ENCODE measurements at places on chromosomes 5 and 9. TPM values are rescaled to one million over a fixed set of nuclear protein-coding genes. Genes with fewer than 3 reads are reported as not detected.

DNA sequence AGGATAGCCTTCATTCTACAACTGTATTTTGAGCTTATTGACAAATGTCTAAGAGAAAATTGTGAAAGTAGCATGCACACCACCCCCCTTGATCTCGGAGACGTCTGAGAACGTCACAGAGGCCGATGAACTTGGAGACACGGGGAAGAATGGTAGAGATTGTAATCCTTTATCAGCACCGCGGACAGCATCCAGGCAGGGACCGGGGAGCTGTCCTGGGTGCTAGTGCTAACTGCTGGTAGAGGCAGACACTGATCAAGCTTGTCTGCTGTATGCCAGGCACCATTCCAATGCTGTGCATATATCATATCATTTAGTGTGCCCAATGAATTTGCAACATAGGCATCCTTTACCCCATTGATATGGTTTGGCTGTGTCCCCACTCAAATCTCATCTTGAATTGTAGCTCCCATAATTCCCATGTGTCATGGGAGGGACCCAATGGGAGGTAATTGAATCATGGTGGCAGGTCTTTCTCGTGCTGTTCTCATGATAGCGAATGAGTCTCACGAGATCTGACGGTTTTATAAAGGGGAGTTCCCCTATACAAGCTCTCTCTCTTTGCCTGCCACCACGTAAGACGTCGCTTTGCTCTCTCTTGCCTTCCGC lies 98.8 kb downstream of the LHX2 start:
- peak; percentile 66 for DNase-seq

DNA sequence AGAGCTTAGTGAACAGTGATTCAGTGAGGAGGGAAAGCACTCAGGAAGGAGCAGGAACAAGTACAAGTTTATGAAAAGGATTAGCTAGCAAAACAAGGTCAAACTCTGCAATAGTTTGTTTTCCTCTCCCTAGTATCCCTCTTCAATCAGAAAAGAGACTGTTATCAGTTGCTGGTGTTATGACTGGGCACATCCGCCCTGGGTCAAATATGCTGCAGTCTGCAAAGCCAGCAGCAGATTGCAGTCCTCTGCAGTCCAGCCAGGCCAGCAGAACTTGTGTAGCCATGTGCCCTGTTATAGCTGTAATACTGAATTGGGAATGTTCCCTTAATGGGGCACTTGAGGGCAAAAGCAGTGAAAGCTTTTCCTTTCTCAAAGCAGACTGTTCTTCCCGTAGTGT lies 12.0 kb downstream of the PCDHAC2 start:
- DNase-seq = peak; percentile 6

DNA sequence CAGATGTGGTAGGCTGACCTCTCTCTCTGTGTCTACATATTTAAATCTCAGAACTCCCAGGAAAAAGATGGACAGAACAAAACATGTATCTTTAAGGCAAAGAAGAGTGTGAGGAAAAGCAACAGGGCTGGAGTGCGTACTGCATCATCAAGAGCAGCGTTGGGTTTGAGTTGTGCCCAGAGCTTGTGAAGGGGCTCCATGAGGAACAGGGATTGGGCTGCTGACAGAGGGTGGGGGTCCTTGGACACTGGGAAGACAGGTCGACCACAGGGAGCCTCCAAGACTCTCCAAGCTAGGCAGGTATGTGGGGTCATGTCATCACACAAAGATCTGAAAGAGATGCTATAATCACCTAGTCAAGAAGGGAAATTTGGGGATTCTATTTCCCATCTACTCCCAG lies 309.9 kb downstream of the IRX1 start:
- no peak for DNase-seq

IL31RA gene
- total RNA-seq = not detected

DNA sequence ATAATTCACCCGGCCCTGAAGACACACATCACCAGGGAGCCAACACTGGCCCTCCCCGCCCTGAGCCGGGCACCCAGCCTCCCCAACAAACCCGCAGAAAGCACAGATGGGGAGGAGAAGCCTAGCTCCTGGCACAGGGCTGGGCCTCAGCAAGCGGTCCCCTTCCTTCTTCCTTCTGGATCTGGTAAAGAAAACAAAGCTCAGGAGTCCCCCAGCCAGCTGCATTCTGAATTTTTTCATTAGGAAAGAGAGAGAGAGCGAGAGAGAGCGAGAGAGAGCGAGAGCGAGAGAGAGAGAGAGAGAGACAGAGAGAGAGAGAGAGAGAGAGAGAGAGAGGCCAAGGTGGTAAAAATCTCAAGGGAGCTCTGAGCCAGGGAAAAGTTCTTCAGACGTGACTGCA lies 195.7 kb downstream of the CRB2 start:
- DNase-seq = no peak

DNA sequence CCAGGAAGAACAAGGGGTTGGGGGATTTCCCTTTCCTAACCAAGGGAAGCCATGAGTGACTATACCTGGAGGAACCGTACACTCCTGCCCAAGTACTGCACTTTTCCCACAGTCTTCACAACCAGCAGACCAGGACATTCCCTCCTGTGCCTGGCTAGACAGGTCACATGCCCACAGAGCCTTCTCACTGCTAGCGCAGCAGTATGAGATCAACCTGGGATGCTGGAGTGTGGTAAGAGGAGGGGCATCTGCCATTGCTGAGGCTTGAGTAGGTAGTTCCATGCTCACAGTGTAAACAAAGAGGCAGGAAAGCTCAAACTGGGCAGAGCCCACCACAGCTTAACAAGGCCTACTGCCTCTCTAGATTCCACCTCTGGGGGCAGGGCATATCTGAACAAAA lies 35.9 kb downstream of the SAXO1 start:
- no peak for DNase-seq

SPATA31D4 gene
- not detected for total RNA-seq

GRCh38 chr9:92760070-92760469 lies 4.6 kb downstream of the BICD2 start:
- no peak for DNase-seq

- no peak for DNase-seq
Observed at GRCh38 chr5:25295067-25295466, 650.3 kb upstream of the CDH10 start.

ANKRD31 gene
- total RNA-seq = not detected

FABP6 gene
- total RNA-seq = not detected

DNA sequence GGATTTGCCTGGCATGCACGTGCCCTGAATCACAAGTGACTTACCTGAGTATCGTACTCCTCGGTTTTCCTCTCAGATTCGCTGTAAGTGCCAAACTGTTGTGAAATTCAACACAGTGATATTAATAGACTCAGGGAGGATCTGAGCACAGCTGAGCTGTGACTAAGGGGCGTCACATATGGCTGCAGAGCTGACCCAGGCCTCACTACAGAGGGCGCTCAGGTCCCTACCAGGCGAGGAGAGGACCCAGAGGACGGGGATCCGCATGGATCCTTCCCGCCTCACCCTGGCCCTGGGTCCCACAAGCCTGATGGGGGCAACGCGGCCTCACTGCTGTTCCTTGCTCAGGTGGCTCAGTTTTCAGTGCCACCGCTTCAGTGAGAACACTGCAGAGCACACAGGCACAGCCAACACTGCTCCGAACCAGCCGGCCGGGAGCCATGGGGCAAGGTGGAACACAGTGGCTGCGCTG lies 20.1 kb downstream of the CLPTM1L start:
- DNase-seq = no peak

CCIN gene
- total RNA-seq = under 0.01 TPM

GRCh38 chr5:7068899-7069298 lies 327.0 kb upstream of the ADCY2 start:
- no peak for DNase-seq

- DNase-seq = no peak
Observed at GRCh38 chr9:109863961-109864360, 84.0 kb downstream of the PALM2AKAP2 start.

PCDHA4 gene
- total RNA-seq = under 0.01 TPM

- DNase-seq = peak; percentile 8
Observed at GRCh38 chr5:115402822-115403577, 106.5 kb upstream of the CCDC112 start.

FRRS1L gene
- total RNA-seq = not detected

SH3RF2 gene
- total RNA-seq = 0.22 TPM

TGFBI gene
- 3.8 TPM for total RNA-seq

DNA sequence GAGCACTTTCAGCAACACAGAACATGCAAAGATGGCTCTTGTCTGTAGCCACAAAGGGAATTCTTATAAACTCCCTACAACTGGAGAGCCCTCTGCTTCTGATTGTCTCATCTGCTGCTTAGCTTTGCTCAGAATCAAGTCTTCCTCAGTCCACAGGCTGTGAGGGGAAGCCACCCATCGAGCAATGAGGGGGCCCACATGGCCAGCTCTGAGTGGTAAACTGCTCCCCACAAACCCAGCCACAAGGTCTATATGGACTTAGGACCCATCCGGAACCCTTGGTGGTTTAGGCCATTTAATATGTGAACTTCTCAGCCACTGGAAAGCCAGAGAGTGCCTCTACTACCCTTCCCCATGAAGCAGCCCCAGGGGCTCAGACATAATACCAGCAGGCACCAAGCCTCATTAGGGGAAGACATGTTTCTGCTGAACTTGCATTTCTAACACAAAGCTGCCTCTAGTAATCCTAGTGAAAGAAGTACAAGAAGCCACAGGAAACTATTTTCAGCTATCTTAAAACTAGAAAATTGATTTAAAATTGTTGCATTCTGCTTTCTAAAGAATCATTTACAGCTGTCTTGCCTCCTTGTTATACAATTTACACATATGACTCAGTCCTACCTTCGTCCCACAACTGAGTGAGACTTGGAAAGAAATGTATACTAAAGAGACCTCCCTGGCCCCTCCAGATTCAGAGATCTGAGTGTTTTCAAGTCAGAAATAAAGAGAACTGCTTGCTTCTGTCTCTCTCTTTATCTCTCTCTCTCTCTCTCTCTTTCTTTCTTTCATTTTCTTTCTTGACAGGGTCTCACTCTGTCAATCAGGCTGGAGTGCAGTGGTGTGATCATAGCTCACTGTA lies 90.2 kb downstream of the ESM1 start:
- DNase-seq = no peak

PCDHB16 gene
- 0.22 TPM for total RNA-seq

- no peak for DNase-seq
Observed at GRCh38 chr5:82142928-82143577, 135.1 kb downstream of the RPS23 start.

DNA sequence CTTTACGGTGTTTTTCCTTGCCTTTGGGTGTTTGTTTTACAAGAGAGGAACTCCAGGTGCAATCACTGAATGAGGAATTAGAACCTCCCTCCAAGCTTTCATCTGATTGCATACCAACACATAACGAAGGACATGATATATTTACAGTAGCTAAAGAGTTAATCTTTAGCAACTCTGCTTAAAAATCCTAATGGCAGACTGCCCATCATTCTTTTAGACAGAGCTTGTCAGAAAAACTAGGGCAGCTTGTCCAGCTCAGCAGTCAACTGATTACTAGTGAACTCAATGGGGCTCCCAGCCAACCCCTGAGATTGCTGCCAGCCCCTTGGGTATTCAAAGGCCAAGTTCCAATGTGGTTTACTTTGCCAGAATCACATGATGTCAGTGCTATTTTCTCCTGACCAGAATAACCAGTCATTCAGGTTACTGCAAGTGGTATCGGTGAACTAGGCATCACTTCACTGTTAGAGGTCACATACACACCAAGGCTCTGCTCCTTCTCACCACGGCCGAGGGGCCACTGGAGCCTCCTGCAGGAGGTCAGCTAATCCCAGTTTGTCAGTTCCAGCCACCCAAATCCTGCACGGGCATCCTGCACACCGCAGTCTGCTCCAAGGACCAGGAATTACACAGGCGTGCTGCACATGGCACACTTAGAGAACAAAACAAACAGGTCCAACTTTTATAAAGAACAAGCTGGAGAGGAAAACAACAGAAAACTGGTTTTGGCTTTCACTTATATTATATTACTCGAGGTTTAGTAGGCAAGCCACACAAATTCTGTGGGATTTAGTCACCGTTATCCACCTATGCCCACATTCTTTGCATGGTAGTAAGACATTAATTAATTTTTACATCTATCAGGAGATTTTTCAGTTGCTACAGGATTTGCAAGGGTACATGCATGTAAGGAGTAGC lies 62.5 kb downstream of the NFIB start:
- peak; percentile 44 for DNase-seq

BAAT gene
- not detected for total RNA-seq

- no peak for DNase-seq
Observed at GRCh38 chr9:95441081-95441480, 75.7 kb downstream of the PTCH1 start.

- DNase-seq = no peak
Observed at GRCh38 chr5:108461628-108462367, 79.9 kb upstream of the FBXL17 start.

ANXA1 gene
- total RNA-seq = 311 TPM

DNA sequence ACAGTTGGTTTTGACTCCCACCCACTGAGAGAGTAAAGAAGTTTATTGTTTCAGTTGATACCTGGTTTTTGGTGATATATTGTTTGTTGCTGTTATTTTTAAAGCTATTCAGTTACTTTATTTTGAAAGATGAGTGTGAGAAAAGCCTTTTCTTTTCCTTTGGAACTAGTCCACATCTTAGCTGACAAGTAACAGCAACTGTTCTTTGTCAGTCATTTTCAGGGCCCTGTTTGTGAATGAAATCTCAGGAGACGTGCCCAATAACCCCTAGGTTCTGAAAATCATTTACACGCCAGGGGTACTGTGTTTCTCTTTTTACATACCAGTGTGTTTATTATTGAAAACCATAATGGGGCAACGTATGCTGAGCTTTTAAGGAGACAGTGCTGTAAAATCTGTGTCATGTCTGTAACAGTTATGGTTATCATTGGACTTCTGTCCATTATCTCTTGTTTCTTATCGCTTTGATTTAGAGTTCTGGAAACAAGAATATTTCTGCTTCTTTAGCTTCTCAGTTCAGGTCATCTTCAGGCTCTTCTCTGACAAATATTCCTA lies 75.0 kb downstream of the LIX1 start:
- DNase-seq = no peak

- DNase-seq = no peak
Observed at GRCh38 chr9:134222018-134222573, 57.7 kb upstream of the RNU6ATAC start.

- DNase-seq = no peak
Observed at GRCh38 chr5:102659151-102659550, 96.0 kb upstream of the PAM start.

DNA sequence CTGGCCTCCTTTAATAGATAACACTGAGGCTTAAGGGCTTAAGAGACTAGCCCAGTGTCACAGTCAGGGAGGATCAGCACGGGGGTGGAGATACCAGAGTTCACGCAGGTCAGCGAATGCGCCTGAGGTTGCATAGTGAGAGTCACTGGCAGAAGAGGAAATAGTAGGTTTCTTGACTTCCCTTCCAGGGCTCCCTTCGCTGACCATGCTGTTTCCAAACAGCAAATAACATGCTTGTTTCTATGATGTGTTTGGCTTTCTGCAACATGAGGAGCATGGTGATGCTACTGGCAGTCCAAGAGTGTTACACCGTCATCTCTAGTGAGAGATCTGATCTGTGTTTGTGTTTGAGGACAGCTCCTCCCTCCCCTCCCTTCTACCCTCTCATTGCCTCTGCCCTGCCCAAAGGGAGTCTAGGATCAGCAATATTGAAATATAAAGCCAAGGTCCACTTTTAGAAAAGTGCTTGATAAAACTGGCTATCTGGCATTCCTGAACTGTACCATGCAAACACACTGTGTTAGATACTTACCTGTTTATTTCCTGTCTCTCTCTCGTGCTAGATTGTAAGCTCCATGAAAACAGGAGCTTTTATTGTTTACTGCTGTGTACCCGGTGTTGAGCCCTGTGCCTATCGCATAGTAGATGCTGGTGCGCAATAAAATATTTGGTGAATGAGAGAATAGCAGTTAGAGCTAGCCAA lies 12.3 kb downstream of the TLE4 start:
- DNase-seq = no peak

QRFP gene
- total RNA-seq = not detected

PLEKHG4B gene
- under 0.01 TPM for total RNA-seq

Data from lung microvascular endothelial cell (primary cell).